ENCODE measurements at places on chromosomes 5 and 9.

DNA sequence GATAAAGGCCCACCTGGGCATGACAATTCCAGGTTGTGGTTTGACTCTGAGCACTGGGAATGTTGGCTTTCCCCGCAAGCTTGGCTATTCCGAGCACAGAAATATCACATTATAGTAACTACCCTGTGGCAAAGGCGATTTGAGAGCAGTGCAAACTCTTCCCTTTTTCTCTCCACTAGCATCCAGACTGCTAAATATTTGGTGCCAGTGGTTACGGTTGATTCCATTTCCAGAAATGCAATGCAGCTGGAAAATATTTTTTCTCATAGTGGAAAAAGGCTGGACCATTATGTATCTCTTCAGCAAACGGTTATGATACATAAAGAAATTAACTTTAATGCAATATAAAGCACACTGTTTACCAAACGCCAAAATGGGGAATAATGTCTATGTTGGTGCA lies 158.0 kb downstream of the ENC1 start:
- DNase-seq: no peak

DNA sequence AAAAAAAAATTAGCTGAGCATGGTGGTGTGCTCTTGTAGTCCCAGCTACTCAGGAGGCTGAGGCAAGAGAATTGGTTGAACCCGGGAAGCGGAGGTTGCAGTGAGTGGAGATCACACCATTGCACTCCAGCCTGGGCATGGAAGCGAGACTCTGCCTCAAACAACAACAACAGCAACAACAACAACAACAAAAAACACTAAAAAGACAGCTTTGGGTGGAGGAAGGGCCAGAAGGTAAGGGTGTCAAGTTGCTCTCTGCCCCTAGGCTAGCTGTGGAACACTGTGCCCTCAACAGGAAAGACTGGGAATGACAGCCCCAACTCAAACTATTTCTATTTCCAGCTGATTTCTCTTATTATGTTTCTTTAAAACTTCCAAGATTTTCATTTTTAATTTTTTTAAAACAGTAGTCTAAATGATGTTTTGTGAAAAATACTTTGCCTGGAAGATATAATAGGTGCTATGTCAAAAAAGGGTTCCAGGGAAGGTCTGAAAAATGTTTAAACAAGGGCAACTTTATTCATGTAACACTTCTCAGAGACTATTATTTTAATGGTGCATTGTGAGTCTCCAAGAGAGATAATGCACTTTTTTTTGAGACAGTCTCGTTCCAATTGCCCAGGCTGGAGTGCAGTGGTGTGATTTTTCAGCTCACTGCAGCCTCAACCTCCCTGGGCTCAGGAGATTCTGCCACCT lies 29.9 kb downstream of the CLINT1 start:
- DNase-seq: no peak

DNA sequence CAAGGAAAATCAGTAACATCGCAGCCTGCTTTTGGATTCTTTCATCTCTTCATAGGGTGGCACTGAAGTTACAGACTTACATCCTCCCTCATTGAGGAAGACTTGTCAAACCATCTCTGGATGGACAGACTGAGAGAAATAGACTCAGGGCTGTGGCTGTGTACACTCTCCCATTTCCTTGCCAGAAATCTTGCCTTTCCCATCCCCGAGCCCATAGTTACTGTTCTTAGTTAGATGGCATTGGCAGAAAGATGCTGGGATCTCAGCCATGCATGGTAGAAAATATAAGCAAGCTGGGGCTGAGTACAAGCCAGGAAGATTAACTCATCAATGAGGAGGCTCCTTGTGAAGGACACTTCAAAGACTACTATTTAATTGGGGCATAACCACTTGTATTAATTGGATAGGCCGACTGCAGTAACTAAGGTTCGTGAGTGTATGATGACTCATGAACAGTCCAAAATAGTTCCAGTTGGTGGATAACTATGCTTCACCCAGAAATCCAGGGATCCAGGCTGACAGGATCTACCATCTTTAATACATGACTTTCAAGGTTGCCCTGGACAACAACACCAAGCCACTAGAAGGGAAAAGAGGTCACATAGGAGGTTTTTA lies 137.9 kb downstream of the TMEM38B start:
- no peak for DNase-seq

GRCh38 chr5:33032271-33033070 lies 321.4 kb downstream of the NPR3 start:
- DNase-seq: no peak

DNA sequence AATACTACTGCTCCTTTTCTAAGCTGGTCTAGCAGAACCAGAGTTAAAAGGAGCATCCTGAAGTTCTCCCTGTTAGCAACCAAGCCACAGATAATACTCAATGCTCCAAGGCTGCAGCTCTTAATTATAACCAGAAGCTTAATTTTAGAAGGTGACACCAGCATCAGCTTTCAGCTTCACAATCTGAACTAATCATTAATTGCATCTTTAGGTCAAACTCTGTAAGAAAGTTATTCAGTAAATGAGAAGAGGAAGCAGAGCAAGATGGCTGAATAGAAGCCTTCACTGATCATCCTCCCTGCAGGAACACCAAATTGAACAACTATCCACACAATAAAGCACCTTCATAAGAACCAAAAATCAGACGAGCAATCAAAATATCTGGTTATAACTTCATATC lies 38.5 kb downstream of the APBA1 start:
- DNase-seq: no peak

DNA sequence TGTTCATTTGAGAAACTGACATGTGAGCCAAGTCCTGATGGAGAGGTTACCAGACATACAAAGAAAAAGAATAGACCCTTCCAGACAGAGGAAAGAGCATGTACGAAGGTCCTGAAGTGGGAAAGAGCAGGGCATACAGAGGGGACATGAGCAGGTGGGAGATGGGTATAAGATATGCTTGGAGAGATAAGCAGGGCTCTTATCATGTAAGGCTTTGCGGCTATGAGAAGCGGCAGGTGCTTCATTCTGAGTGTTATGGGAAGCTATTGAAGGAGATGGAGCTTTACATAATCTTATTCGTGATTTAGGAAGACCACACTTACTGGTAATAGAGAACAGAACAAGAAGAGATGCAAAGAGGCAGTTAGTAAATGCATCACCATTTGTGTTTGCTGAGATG lies 417.1 kb downstream of the EBF1 start:
- DNase-seq: no peak

DNA sequence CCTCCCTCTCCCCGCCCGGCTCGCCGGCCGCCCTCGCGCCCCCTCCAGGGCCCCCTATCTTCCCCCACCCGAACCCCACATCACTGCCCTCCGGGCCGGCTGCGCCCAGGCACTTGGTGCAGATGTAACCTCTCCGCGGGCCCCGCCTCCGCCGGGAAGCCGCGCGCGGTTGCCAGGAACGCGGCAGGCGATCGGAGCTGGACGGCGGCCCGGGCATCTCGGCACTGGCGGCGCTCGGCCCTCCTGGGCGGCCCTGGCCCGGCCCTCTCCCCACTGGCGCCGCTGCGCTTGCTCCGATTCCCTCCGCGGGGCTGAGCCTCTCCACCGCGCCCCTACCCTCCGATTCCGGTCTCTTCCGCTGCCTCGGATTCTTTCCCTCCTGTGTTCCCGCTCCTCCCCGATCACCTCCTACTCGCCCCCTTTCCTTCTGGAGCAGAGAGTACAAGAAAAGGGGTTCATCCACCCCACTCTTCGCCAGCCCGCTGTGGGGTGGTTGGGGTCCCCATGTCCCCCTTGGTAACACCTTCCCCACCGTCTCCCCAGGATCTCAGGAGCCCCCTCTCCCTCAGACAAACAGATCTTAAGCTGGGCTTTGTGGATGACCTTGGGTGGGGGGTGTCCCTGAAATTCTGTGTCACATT lies 70.6 kb downstream of the C9orf50 start:
- no peak for DNase-seq
